Endodermal cell (in vitro differentiated cells): ENCODE measurements at places on chromosomes 4 and X. TPM values are rescaled to one million over a fixed set of nuclear protein-coding genes. Genes with fewer than 3 reads are reported as not detected.

The CTAG1B gene
- total RNA-seq = not detected in 3 replicates

The RNF150 gene
- 7.9 and 8.2 TPM in 2 replicates for total RNA-seq

The GYG2 gene
- 95.8 and 108 TPM in 2 replicates for total RNA-seq

The ZDHHC15 gene
- total RNA-seq = 2.0 TPM in 2 replicates

The GAGE12G gene
- not detected in 2 replicates for total RNA-seq

The SHROOM2 gene
- total RNA-seq = 14.2 and 15.4 TPM in 2 replicates

The OPRPN gene
- total RNA-seq = not detected in 2 replicates

The ESX1 gene
- not detected in 2 replicates for total RNA-seq

The DAPP1 gene
- total RNA-seq = not detected in 3 replicates

GRCh38 chr4:76781698-76782595 is 116.0 kb downstream of the SOWAHB start:
- peak overlapping the region; percentile 22 for H3K27ac ChIP-seq
- peak; percentile 63 for DNase-seq
- H3K4me1 ChIP-seq = peaks cover 4% of the 10 kb centered on the region
- H3K27me3 ChIP-seq = no peaks in the 10 kb centered on the region
- H3K4me3 ChIP-seq = no peak overlapping the region

DNA sequence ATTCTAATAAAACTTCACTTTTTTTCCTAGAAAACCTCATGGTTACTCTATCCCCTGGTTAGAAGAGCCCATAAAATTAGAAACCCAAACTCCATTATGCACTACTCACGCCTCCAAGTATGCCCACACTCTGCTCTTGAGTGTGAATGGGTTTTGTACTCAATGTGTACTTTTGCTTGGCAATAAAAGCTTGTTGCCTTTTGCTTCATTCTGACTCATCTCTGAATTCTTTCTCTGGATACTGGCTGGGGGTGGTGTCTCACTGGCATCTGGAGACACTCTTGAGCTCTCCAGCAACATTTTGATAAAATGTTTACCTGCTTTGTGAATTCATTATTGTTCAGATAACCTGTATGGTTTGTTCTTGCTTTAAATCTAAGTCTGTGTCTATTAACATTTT is 963.3 kb downstream of the TRAM1L1 start:
- H3K4me1 ChIP-seq = no peaks in the 10 kb centered on the region
- no peak for DNase-seq
- no peak overlapping the region for H3K27ac ChIP-seq
- no peak overlapping the region for H3K4me3 ChIP-seq
- no peaks in the 10 kb centered on the region for H3K27me3 ChIP-seq

- no peak overlapping the region for H3K4me3 ChIP-seq
- no peak for DNase-seq
- H3K4me1 ChIP-seq = no peaks in the 10 kb centered on the region
- no peak overlapping the region for H3K27ac ChIP-seq
- H3K27me3 ChIP-seq = no peaks in the 10 kb centered on the region
Observed at GRCh38 chrX:24399550-24399949, 39.1 kb downstream of the SUPT20HL1 start.

DNA sequence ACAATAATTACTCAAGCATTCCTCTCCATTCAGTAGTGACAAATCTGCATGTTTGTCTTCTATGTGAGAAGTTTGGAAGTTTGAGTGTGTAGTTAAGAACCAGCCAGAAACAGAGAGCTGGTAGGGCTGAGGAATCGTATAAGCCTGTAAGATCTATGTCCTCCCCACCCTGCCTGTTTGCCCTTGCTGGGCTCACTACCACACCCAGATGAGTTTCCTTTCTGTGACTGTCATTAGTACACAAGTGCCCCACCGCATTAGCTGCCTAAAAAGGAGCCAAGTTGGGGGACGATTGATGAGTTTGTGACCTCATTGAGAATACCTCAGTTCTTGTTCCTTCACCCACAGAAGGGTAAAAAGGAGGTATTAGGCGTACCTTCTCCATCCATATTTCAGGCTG is 28.3 kb downstream of the DOCK11 start:
- H3K27me3 ChIP-seq = no peaks in the 10 kb centered on the region
- no peak overlapping the region for H3K4me3 ChIP-seq
- no peaks in the 10 kb centered on the region for H3K4me1 ChIP-seq
- H3K36me3 ChIP-seq = no peaks in the 10 kb centered on the region

DNA sequence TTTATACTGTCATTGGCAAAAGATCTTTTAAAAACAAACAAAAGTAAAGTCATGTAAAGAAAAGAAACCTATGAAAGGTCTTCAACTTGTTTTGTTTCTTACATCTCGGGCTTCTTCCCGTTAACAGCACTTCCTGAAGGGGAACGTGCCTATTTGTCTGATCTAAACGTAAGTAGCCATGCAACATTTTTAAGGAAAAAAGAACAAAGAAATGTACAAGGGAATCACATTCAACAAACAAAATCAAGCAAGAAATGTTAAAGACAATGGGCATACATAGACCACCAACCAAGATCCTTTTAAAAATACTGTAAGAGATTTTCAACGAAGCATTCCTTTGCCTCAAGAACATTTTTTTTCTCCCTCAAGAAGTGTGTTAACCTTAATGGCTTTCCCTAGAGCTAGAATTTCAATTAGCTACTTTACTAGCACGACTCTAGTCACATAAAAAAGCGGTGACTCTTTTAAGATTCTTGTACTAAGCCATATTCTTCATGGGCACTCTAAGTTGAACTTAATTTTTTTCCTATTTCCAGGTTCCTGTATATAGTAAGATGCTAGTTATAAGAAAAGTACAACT is 112.0 kb upstream of the TTC29 start:
- no peak overlapping the region for H3K27ac ChIP-seq
- H3K4me3 ChIP-seq = no peak overlapping the region
- no peaks in the 10 kb centered on the region for H3K4me1 ChIP-seq
- no peaks in the 10 kb centered on the region for H3K36me3 ChIP-seq
- no peaks in the 10 kb centered on the region for H3K27me3 ChIP-seq

DNA sequence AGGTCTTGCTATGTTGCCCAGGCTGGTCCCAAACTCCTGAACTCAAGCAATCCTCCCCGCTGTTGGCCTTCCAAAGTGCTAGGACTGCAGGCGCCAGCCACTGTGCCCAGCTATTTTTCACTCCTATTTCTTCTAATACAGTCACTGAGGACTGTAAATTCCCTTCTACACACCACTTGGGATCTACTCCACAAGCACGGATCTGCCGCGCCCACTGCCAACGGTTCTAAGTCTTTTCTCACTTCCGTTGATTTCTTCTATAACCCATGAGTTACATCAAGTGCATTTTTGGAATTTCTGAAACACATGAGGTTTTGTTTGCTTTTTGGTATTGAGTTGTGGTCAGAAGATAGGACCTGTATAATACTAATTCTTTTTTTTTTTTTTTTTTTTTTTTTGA is 48.6 kb downstream of the FAM53A start:
- no peak overlapping the region for H3K4me3 ChIP-seq
- DNase-seq = no peak
- no peak overlapping the region for H3K27ac ChIP-seq
- H3K36me3 ChIP-seq = no peaks in the 10 kb centered on the region

- DNase-seq = no peak
- H3K4me3 ChIP-seq = no peak overlapping the region
- no peaks in the 10 kb centered on the region for H3K36me3 ChIP-seq
- no peaks in the 10 kb centered on the region for H3K27me3 ChIP-seq
Observed at GRCh38 chrX:28542791-28543190, 44.5 kb upstream of the IL1RAPL1 start.

DNA sequence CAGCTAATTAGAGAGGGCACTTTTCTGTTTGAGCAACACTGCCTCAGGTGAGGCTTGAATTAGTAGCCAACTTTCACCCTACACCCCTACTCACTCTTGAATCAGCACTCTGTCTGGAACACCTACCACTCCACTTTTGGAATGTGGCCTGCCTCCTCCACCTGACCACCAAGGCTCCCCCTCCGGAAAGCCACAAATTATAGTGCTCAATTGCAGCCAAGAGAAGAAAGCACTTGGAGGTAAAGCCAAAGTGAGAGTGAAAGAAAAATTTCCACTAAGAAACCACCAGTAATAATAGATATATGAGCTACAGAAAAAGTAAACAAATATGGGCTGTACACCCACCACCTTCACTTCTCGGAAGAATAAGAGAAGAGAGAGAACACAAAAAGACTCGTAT is 41.1 kb downstream of the PPP3CA start:
- H3K27me3 ChIP-seq = no peaks in the 10 kb centered on the region
- peak; percentile 46 for DNase-seq
- H3K4me1 ChIP-seq = peaks cover 8% of the 10 kb centered on the region
- no peak overlapping the region for H3K4me3 ChIP-seq

GRCh38 chr4:58192217-58192616 is 1082.0 kb upstream of the IGFBP7 start:
- peak overlapping the region; percentile 49 for H3K27ac ChIP-seq
- H3K36me3 ChIP-seq = no peaks in the 10 kb centered on the region
- no peak for DNase-seq
- no peaks in the 10 kb centered on the region for H3K27me3 ChIP-seq
- H3K4me3 ChIP-seq = peak overlapping the region; percentile 55

- no peak overlapping the region for H3K4me3 ChIP-seq
- H3K4me1 ChIP-seq = no peaks in the 10 kb centered on the region
- no peak for DNase-seq
- no peak overlapping the region for H3K27ac ChIP-seq
Observed at GRCh38 chr4:110119337-110119736, 79.1 kb downstream of the ELOVL6 start.

DNA sequence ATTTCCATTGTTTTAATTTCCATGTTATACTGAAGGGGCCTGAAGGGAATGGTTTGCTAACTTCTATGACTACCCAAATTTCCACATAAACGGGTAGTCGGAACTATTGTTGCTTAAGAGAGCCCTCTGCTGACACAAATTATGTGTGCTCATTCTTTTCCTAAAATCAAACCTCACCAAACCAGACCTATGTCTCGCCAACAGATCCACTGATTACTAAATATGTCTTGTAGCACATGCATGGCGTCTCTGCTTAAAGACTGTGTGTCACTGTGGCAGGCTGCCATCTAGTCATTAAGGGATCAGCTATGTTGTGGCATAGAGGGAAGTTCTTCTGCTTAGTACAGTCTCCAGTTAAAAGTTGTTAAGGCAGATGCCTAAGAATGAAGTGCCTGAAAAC is 25.1 kb downstream of the PIR start:
- no peaks in the 10 kb centered on the region for H3K36me3 ChIP-seq
- no peaks in the 10 kb centered on the region for H3K27me3 ChIP-seq
- no peak overlapping the region for H3K4me3 ChIP-seq
- H3K4me1 ChIP-seq = no peaks in the 10 kb centered on the region
- no peak overlapping the region for H3K27ac ChIP-seq

DNA sequence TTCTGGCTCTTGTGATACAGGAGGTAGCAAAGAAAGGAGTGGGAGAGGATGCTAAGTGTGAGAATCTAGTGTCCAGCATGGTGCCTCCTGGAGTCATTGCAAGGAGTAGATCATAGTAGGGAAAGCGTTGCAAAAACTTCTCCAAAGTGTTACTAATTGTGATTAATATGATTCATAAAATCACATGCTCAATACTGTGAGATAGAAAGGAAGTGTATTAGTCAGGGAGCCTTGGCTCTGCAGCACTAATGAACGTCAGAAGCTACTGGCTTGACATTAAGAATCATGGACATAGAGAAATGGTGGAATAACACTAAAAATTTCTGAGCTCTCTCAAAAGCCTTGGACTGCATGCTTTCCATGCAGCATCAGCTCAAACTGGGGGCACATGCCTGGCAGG is 299.1 kb downstream of the EVC2 start:
- H3K4me1 ChIP-seq = no peaks in the 10 kb centered on the region
- no peaks in the 10 kb centered on the region for H3K27me3 ChIP-seq
- no peaks in the 10 kb centered on the region for H3K36me3 ChIP-seq
- H3K4me3 ChIP-seq = no peak overlapping the region

- H3K27me3 ChIP-seq = peaks cover 17% of the 10 kb centered on the region
- H3K36me3 ChIP-seq = no peaks in the 10 kb centered on the region
- no peaks in the 10 kb centered on the region for H3K4me1 ChIP-seq
- H3K4me3 ChIP-seq = no peak overlapping the region
- no peak overlapping the region for H3K27ac ChIP-seq
Observed at GRCh38 chrX:131219271-131219670, 69.8 kb downstream of the IGSF1 start.

- no peak overlapping the region for H3K4me3 ChIP-seq
- no peak overlapping the region for H3K27ac ChIP-seq
- H3K36me3 ChIP-seq = no peaks in the 10 kb centered on the region
- no peak for DNase-seq
- H3K27me3 ChIP-seq = no peaks in the 10 kb centered on the region
- peaks cover 2% of the 10 kb centered on the region for H3K4me1 ChIP-seq
Observed at GRCh38 chrX:138765051-138765450, 53.5 kb upstream of the FGF13 start.

- peaks cover 90% of the 10 kb centered on the region for H3K27me3 ChIP-seq
- no peak for DNase-seq
- H3K36me3 ChIP-seq = no peaks in the 10 kb centered on the region
- H3K27ac ChIP-seq = no peak overlapping the region
Observed at GRCh38 chr4:93835929-93836328, 7.4 kb downstream of the ATOH1 start.

- peaks cover 4% of the 10 kb centered on the region for H3K4me1 ChIP-seq
- H3K4me3 ChIP-seq = no peak overlapping the region
- H3K27me3 ChIP-seq = no peaks in the 10 kb centered on the region
- no peak for DNase-seq
Observed at GRCh38 chr4:25437926-25438325, 60.9 kb downstream of the ANAPC4 start.

DNA sequence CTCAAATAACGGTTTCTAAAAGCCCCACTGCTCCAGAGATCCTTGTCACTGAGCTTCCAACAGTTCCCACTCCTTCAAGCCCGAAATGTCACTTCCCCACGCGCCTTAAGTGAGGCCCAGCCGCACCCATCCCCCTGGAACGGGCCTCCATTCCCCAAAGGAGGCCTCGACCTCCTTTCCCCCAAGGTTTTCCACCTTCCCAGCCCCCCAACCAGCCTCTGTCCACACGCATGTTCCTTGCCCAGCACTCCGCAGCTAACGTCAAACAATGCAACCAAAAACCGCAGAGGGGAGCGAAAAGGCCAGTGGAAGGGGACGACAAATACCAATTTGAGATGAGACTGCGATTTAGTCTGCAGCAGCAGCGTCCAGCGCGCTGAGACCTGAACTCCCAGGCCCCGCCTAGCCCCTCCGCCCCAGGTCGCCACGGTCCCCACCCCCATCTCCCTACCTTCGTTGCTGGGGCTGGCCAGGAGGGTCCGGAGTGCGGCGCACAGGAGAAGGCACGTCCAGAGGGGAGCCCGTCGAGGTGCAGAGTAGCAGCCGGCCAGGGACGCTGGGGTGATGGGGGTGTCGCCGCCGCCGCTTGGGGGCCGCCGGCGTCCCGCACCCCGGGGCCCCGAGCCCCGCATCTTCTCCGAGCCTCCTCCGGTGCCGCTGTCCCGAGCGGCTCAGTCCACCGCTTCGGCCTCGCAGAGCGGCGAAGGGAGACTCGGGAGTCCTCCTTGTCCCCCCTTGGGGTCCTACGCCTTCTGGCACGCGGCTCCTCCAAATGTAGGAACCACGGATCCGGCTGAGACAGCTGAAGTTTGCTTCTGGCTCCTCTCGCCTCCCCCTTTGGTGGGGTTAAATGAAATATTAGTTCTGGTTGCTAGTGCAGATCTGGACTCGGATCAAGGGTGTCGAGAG is 924 bp downstream of the EPHA5 start:
- no peaks in the 10 kb centered on the region for H3K36me3 ChIP-seq
- H3K4me3 ChIP-seq = peak overlapping the region; percentile 79
- peaks cover 76% of the 10 kb centered on the region for H3K27me3 ChIP-seq
- no peak overlapping the region for H3K27ac ChIP-seq
- H3K4me1 ChIP-seq = no peaks in the 10 kb centered on the region
- peak; percentile 80 for DNase-seq
